Iris pigment epithelial cell (primary cell): ENCODE measurements at places on chromosomes 7 and 10.

GRCh38 chr7:119842786-119843185 lies 430.2 kb upstream of the KCND2 start:
- DNase-seq: no peak

DNA sequence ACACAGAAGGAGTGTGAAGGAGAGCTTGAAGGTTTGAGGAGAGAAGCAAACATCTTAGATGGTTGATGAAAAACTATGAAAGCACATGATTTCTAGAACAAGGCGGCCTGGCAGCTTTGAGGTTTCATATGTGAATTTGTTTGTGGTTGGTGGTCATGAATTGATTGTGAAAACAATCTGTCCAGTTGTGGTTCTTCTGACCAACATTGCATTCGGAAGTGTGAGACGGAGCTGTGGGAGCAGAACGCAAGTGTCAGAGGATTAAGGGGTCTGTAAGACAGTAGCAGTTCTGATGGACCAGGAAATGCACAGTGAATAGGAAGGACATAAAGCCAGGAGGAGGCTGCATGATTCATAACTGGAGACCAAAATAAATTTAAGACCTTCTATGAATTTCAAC lies 594.6 kb downstream of the NXPH1 start:
- DNase-seq: no peak

DNA sequence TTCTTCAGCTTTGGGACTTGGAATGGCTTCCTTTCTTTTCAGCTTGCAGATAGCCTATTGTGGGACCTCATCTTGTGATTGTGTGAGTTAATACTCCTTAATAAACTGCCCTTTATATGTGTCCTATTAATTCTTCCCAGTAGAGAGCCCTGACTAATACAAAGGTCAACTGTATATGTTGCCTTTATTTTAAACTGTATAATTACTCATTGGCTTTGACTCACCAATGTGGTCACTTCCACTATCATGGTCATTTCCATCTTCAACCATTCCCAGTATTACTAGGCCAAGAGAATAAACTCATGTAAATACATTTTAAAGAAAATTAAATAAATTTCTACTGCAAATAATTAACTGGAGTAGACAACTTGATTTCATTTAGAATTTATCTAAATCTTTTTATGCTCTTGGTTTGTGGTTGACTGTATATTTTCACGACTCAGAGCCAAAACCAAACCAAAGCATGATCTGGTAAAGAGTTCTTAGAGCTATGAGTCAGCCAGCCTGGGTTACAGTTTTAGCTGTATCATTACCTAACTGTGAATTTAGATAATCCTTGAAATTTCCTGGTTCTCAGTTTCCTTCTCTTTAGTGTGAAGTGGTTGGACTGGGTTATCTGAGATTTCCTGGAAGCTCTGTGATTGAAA lies 188.4 kb downstream of the PPP1R3A start:
- peak; percentile 78 for DNase-seq

DNA sequence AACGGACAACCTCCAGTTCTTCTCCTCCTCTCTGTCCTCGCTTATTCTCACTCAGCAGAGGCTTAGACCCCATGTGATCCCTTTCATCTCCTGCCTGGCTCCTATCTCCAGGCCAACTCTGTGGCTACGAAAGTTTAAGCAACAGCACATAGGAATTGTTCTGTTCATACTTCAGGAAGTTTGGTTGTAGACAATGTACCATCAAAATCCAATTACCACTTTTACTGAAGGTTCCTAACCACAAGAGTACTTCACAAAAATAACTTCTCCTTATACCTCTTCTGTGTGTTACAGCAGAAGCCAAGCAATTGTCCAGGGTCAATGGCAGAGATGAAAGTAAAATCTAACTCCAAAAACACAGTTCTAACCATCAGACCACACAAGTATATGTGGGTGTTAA lies 80.0 kb downstream of the SLC25A13 start:
- no peak for DNase-seq

DNA sequence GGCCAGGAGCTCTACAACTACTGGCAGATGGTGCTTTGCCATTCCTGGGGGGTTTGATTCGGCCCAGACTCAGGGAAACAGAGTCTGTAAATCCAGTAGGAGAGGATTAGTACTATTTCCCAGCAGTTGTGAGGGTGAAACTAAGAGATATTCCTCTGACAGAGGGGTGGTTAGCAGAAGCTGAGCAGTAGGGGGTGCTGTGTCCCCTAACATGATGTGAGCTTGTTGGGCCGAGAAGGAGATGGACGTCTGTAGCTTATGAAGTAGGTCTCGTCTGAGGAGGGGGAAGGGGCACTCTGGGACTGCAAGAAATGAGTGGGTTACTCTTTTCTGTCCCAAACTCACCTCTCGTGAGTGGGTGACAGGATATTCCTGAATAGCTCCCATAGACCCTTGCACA lies 179.2 kb upstream of the MBL2 start:
- peak; percentile 1 for DNase-seq

GRCh38 chr10:128306966-128307365 lies 180.7 kb upstream of the MKI67 start:
- no peak for DNase-seq

DNA sequence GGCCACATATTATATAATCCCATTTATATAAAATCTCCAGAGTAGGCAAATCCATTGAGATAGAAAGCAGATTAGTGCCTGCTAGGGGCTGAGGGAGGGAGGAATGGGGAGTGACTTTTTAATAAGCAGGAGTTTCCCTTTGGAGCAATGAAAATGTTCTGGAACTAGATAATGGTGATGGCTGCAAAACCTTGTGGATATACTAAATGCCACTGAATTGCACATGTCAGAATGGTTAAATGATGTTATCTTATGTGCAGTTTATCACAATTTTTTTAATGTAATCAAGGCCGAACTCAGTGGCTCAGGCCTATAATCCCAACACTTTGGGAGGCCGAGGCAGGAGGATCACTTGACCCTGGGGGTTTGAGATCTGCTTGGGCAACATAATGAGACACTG lies 145.5 kb upstream of the AUTS2 start:
- no peak for DNase-seq

DNA sequence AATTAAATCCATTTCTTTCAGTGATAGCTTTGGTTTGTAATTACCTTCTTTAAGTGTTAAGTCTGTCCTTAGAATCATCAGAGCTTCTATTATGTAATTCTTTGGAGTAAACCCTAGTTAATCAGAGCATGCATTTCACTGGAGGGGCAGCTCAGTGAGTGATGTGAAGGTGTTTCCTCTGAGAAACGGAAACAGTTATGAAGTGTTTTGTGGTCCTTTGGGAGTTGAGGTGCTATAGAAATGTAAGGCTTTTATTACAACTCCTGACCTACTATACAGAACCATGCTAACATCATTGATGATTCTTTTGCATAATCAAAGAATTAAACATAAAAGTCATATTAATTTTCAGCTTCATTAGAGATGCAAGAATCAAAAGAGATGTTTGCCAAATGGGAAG lies 141.5 kb downstream of the EXOC4 start:
- no peak for DNase-seq
